Skin of body (tissue), 3 donors: ENCODE measurements at places on chromosomes 12 and 14.
A peak's percentile ranks its signal among the peaks of the same experiment; 100 is the strongest.

GRCh38 chr14:101466456-101467180 is 94.7 kb upstream of the DIO3 start:
- no peak for DNase-seq

DNA sequence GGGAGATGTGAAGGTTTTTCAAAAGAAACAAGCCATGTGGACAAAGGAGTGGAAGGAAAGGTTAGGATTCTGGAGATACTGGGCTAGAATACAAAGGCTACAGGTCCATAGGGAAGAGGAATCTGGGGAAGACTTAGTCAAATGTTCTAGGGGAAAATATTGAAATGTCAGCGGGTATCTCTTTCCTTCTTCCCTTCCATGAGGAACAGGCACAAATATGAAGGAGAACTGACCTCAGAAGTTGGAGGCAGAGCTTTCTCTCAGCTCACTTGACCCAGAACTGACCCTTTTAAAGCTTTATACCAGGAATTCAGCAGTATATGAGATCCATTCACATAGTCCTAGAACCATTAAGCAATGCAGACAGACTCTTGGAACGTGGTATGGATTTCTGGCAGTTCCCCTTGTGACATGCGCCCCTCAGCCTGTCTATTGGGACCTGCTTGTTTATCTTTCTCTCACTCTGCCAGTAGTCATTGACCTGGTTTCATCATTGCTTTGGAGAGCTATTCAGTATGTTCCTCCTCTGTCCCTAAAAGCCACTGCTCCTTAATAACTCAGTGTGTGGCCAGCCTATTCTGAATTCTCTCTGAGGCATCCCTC is 43.0 kb upstream of the GSG1 start:
- peak; percentile 29 for DNase-seq

DNA sequence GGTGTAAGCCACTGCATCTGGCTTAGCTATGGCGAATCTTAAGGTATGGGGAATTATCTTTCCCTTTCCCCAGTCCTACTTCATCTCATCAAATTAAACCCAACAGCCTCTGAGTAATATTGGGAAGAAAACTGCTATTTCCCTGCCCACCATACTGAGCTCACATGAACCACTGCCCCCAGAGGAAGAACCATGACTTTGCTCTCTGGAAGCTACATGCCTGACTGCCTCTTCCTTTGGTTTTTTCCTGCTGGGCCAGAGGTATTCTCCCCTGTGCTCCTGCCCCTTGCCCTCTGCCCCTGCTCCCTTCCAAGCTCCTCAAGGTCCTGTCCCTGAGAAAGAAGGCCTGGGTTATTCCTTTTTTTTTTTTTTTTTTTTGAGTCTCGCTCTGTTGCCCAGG is 15.2 kb downstream of the RILPL2 start:
- no peak for DNase-seq

DNA sequence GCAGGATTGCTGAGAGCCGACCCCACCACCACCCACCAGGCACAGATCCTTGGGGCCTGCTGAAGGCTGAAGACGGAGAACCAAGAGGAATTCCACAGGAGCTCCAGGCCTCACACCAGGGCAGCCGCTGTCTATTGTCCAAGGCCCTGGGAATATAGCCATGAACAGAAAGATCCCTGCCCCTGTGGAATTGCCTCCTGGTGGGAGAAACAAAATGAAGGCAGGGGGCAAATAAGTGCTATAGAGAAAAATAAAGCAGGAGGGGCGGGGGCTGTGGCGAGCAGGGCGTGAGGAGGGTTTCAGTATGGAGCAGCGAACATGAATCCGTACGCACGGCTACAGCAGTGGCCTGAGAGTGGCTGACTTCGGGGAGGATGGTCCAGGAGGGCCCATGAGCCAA is 96.1 kb downstream of the EML1 start:
- no peak for DNase-seq

DNA sequence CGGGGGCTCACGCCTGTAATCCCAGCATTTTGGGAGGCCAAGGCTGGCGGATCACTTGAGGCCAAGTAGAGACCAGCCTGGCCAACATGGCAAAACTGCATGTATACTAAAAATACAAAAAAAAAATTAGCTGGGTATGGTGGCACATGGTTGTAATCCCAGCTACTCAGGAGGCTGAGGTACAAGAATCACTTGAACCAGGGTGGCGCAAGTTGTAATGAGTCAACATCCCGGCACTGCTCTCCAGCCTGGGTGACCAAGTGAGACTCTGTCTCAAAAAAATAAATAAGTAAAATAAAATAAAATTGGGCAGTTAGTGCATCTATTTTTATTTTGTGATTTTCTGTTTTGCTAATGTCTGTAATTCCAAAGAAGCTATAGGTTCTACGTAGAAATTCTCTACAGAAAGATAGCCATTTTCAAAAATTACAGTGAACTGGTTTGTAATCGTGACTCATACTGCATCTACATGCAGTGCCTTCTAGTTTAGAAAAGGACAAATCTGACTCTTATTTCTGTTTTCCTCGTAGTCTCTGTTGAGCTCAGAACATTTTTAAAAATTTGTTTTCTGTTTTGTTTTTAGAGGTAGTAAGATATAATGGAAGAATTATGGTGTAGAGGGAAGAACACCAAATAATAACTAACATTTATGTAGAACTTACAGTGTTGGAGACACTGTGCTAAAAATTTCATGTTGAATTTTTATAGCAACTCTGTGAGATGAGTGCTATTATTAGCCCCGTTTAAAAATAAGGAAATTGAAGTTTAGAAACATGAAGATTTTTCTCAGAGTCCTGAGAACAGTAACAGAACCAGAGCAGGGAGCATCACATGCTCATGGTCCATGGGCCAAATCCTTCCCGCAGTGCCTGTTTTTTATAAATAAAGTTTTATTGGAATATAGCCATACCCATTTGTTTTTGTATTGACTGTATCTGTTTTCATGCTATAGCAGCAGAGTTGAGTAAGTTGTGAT is 201.2 kb downstream of the SYNE2 start:
- no peak for DNase-seq

DNA sequence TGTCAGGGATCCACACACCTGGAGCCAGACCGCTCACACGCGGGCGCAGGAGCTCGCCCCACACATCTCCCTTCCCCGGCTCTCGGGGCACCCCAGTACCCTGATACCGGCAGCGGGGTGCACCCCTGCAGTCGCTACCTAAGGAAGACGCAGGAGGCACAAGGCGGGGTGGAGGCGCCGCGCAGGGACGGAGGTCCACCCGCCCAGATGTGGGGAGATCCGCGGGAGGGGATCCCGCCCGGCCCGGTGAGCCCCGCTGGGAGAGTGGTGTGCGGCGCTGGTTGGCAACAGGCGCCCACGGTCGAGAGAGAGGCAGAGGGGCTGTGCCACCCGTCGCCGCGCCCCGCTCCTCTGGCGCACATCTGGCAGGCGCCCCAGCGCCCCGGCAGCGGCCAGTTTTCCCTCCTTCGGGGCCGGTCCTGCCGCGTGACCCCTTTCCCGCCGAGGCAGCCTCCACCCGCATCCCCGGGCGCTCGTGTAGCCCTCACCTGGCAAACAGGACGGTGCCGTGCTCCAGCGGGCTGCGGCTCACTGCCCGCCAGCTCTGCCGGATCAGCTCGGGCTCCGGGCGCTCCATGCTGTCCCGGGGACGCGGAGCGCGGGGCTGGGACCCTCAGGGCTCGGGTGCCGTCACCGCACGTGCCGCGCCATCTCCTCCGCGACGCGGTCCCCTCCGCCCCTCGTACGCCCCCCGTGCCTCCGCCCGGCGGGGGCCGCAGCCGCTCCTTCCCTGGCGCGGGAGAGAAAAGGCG is 469 bp downstream of the NGB start:
- DNase-seq = no peak

DNA sequence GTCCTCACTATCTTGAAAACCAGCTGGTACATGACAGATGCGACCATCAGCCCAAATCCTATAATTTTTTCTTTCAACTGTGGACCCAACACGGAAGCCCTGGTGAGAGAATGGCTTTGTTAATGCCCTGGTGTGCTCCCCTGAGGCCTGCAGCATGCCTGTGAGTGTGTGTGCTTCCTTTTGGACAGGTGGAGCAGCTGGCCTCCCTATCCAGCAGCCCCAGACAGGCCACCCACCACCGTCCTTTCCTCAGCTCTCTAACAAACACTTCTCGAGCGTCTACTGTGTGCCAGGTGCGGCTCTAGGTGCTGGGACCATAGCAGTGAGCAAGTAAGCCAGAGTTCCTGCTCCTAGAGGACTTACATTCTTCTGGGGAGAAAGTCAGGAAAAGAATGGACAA is 78.9 kb upstream of the GZMB start:
- no peak for DNase-seq

- no peak for DNase-seq
Observed at GRCh38 chr12:131046813-131047788, 93.4 kb downstream of the ADGRD1 start.

GRCh38 chr12:4119157-4119761 is 154.3 kb upstream of the CCND2 start:
- no peak for DNase-seq

GRCh38 chr12:127830065-127830460 is 436.9 kb upstream of the TMEM132C start:
- DNase-seq = no peak

- no peak for DNase-seq
Observed at GRCh38 chr14:106879241-106879640, 1352.9 kb downstream of the TMEM121 start.

- no peak for DNase-seq
Observed at GRCh38 chr12:112798048-112798760, 6.7 kb downstream of the RPH3A start.

GRCh38 chr14:31895646-31896045 is 181.5 kb upstream of the ARHGAP5 start:
- no peak for DNase-seq

GRCh38 chr14:70008284-70009262 is 129.4 kb downstream of the SMOC1 start:
- DNase-seq = no peak

DNA sequence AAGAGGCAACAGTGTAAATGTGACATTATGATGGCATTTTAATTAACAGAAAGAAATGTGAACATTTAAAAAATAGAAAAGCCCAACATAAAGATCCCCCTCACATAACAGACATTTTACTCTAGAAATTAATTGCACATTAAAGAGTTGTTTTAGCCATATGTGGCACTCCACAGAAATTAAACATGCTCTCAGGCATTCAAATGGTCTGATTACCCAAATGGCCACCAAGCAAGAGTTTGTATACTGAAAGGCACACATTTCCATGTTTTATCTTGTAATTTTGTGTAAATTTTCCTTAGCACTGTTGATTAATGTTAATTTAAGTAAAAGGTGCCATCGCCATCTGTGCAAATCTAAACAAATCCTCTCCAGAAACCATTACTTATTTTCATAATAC is 43.5 kb downstream of the GTF2A1 start:
- DNase-seq = no peak

GRCh38 chr14:103696466-103697071 is 18.7 kb downstream of the XRCC3 start:
- DNase-seq = peak; percentile 86

DNA sequence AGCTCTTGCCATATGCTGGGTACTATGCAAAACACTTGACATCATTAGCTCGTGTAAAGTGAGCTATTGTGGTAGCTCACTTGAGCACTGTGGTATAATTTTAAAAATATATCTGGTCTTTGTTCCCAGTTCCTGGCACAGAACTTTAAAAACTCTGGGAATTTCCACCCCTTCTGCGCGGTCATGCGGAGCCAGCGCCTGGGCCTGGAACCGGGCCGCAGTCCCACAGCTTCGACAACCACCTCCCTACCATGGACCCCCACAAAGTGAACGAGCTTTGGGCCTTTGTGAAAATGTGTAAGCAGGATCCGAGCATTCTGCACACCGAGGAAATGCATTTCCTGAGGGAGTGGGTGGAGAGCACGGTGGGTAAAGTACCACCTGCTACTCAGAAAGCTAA is 123.1 kb downstream of the NUAK1 start:
- DNase-seq = no peak

GRCh38 chr12:102478405-102479098 is 1.8 kb downstream of the IGF1 start:
- no peak for DNase-seq

- DNase-seq = no peak
Observed at GRCh38 chr12:107493135-107493494, 192.5 kb upstream of the PWP1 start.

- DNase-seq = no peak
Observed at GRCh38 chr14:57785058-57785457, 80.8 kb downstream of the SLC35F4 start.

DNA sequence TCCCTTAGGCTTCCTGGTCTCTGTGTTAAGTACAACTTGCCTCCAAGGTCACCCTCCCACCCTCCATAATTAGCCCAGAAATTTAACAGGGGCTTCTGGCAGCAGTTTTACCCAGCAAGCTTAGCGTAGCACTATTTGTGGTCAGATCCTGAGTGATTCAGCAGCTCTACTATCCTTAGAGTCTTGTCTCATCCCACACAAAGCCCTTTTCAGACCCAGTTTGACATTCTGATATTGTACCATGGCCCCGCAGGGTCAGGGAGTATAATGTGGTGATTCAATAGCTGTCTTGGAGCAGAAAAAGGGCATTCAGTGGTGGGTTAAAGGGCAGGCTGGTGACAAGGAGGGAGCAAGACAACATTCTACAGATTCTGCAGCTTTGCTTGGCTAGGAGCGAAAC is 153.8 kb upstream of the DDHD1 start:
- DNase-seq = peak; percentile 54

DNA sequence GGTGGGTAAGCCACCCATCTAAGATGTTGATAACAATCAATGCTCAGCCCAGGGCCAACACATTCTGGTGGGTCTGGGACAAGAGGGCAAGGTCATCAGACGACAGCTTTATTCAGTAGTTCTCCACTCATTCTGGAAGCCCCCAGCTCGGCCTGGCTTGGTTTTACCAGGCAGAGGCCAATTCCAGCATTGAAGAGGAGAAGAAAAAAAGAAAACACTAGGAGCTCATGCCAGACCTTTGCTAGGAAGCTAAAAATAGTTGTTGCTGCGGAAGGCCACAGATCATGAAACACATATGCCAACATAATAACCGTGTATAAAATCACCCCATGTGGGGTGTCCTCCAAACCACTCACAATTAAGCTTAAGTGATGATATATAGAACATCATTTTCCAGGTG is 44.4 kb downstream of the CCDC60 start:
- DNase-seq = no peak

DNA sequence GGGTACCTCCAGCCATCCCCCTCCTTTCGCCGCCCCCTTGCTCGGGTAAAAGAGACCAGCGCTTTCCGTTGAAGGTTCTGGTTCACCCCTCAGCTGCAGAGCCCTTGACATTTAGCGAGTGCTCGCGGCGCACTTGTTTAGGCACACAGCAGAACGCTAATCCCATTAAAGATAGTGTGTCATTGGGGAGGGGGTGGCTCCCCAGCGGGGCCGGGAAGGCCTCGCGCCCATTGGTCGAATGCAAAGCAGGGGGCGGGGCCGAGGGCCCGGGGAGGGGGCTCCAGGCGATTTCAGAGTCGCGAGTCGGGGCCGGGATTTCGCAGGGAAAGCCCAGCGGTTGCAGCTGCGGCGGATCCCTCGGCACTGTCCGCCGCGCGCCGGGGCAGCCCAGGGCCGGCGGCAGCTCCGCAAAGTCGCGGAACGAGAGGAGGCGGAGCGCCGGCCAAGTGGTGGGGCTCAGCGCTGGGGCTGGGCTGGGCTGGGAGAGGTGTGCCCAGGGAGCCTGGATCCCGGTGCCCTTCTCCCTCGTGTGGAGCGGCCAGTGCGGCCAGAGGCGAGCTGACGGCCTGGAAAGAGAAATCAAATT is 122.9 kb downstream of the TSPAN9 start:
- DNase-seq = peak; percentile 44
